Stimulated activated CD8-positive, alpha-beta memory T cell treated with anti-CD3 and anti-CD28 coated beads, Interleukin-12 subunit alpha, Interleukin-12 subunit beta, amount 100 ng/mL, for 1 hour (primary cell): ENCODE measurements at places on chromosomes 2 and 18.

GRCh38 chr2:223980397-223980735 is 23.1 kb downstream of the MRPL44 start:
- DNase-seq, result no peak

GRCh38 chr18:13610555-13611141 is 115.7 kb downstream of the FAM210A start:
- DNase-seq, result no peak

DNA sequence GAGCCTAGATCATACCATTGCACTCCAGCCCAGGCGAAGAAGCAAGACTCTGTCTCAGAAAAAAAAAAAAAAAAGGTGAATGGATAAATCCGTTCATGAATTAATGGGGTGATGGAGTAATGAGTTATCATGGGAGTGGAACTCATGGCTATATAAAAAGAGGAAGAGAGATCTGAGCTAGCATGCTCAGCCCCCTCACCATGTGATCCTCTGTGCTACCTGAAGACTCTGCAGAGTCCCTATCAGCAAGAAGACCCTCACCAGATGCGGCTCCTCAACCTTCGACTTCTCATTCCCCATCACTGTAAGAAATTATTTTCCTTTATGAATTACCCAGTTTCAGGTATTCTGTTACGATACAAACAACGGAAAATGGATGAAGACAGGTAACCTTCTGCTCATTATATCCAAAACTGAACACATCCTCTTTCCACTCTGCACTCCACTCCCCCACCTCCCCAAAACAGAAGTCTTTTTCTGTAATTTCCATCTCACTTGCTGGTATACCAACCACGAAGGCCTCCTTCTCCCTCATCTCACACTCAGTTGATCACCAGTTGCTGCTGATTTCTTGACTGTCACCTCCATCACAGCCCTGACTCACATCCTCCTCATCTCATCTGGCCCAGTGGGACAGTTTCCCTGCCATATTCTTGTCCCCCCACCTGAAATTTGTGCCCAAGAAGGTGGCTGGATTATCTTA is 8.8 kb downstream of the RETREG2 start:
- no peak for DNase-seq

GRCh38 chr2:199819746-199820145 is 31.2 kb downstream of the FTCDNL1 start:
- no peak for DNase-seq

GRCh38 chr2:64325852-64326577 is 127.9 kb upstream of the LGALSL start:
- peak; percentile 30 for DNase-seq

- DNase-seq, result no peak
Measured at GRCh38 chr2:60891180-60891579, 9.8 kb downstream of the REL start.

DNA sequence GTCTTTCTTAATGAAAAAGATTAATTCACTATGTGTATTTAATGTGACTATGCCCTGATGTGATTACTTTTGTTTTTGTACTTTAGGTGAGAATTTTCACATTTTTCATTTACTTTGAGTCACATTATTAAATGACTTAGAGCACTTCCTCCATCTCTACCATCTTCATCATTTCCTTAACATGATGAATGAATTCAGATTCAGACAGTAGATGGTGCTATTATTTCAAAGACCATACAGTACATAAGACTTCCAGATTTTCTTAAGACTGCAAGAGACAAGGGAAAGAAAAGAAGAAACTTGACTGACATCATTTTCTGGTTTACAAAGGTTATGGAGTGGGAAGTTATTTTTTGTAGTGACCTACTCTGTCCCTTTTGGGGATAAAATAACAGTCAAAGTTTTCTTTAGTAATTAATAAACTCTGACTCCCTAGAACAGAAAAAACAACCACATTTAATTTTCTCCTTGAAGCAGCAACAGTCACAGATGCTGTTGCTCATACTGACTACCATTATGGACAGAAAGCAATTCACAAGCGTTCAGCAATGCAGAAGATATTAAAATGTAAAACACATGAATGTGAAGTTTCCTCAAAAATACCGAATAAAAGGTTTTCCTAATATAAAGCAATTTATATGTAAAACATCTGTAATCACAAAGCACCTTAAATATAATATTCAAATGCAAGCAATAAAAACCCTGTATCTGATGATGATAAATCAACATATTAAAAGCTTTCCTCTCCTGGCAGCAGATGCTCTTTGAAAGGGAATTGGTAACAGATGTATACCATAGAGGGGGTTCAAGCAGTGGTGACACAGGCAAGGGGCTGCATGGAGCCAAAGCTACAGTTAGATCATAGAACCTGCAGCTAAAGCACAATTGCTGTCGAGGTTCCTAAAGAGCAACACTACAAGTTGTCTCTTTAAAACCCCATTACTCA is 1010.9 kb upstream of the NXPH2 start:
- DNase-seq, result no peak

GRCh38 chr2:224268441-224268840 is 133.5 kb downstream of the FAM124B start:
- no peak for DNase-seq

DNA sequence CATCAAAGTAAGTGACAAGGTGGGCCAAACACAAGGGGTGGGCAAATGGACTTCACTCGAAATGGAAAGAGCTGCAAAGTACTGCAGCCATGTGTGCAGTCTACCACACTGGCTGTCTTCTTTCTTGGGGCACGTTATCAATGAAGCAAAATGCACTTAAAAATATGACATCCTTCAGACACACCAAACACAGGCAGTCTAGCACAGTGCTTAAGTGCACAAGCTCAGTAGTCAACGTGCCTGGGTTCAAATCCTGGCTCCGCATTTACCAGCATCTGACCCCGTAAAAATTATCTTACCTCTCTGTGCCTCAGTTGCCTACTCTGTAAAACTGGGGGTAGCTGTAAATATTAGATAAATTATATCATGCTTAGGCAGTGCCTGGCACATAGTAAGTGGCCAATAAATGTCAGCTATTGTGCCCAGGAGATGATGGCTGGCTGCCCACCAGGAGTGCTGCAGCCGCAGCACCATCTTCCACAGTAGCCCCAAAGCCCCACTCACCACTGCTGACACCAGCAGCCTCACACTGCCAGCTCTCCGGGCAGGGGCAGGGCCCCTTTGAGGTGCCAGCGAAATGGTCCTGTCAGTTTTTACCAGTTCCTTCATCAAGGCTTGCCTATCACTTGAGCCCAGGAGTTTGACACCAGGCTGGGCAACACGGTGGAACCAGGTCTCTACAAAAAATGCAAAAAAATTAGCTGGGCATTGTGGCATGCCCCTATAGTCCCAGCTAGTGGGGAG is 121.8 kb upstream of the SLC1A4 start:
- no peak for DNase-seq

GRCh38 chr2:228016402-228016801 is 145.0 kb downstream of the DAW1 start:
- no peak for DNase-seq

DNA sequence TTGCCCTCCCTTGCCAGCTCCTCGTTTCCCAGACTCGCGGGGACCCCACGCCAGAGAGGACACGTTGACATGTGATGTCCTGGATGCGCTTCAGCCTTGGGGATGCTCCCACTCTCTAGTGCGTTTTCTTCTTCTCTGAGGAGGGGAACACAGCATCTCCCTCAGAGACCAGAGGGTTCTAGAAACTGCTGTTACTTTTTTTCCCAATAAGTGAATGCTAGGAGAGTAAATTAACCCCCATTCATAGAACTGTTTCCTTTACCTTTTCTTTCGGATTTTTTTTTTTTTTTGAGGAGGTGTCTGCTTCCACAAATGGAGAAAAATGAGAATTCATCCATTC is 370 bp upstream of the EFEMP1 start:
- no peak for DNase-seq
